SJSA1 (cell line): ENCODE measurements at places on chromosomes 6 and 20.
A peak's percentile ranks its signal among the peaks of the same experiment; 100 is the strongest.

DNA sequence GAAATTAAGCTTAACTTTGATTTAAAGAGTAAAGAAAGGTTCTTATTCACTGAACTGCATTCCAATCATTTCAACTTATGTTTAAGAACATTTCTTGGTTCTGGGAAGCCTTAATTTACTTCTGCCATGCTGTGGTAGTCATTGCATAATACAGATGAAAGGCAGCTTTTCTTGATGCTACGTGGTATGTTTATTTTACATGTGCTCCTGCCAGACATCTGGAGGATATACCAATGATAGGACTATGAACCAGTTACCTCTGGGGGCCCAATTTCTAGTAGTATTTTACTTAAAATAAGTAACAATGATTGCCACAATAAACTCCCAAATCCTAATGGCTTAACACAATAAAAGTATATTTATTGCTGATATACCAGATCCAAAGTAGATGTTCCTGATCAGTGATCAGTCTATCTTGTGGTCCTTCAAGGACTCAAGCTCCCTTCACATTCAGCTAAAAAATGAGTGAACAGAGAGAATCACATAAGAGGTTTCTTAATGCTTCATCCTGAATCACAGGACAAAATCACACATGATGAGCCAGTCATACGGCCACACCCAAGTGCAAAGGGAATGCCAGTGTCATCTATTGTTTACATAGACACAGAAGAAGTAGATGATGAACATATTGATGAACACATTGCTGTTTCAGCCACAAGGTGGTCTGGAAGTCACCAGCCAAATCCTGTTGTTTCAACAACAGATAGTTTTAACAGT is 56.5 kb upstream of the CCN2 start:
- DNase-seq, result no peak

DNA sequence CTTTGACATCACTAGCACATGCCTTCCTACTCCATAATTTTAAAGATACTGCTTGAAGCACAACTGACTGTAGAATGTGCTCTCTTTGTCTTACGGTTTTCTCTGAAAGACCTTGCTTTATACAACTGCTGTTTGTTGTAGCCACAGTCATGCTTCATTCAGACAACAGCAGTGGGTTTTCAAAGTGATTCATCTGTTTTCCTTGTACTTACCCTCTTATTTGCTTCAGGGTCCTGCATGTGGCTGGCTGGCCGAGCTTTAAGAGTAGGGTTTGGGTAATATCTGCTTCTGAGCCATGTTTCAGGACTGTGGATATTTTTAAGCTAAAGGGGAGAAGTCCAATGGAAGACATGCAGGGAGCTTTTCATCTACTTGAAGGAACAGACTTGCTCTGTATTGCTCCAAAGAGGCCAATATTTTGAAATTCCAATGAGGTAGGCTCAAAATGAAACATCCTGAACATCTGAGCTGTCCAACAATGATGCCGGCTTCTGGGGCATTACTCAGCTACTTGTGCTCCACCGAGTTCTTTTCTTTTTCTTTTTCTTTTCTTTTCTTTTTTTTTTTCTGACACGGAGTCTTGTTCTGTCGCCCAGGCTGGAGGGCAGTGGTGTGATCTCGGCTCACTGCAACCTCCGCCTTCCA is 160.2 kb upstream of the SGK1 start:
- DNase-seq, result peak; percentile 23

DNA sequence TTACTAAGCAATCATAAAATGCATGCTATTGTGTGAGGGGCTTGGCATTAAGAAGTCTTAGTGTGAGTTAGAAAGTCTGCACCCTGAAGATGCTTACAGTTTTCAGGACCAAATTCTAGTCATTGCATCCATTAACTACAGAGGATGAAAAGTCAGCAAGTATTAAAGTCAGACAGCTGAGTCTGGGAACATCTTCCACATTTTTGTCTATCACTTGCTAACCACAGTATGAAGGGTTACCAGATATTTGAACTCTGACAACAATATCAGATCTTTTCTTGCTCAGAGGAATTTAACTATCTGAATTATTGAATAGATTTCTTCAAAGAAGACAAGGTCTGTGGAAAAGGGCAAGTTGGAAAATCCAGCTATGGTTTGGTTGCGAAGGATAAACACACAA is 264.4 kb downstream of the BTBD9 start:
- no peak for DNase-seq

GRCh38 chr20:51418137-51418529 is 124.4 kb downstream of the NFATC2 start:
- no peak for DNase-seq

DNA sequence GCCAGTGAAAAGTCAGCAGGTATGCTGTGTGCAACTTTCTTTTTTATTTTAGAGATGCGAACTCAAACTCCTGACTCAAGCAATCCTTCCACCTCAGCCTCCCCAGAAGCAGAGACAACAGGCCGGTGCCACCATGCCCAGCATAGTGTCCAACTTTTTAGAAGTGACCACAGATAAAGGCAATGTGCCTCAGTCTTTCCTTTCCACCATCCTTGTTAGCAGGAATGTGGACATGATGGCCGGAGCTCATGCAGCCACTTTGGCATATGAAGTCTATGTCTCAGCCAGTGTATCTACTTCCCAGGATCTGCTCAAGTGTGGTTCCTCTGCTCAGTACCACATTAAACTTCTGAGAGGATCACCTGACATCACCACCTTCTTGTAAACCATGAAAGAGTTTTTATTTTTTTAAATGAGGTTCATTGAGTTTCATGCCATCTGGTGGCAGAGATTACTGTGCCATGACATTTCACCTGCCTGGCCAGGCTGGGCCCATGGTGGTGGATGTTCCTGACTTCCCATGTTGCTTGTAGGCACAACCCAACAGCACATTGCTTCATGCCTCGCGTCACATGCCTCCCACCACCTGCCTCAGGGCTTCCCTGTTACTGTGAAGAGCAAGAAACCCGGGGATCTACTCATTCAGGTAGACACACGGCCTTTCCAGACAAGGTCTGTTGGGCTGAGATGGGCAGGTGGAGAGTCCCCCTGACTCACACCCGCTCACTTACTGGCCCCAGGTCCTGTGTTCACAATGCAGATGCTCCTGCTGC is 216.5 kb downstream of the LY86 start:
- DNase-seq, result no peak

GRCh38 chr20:17834804-17835203 is 133.8 kb downstream of the SNX5 start:
- DNase-seq, result no peak

DNA sequence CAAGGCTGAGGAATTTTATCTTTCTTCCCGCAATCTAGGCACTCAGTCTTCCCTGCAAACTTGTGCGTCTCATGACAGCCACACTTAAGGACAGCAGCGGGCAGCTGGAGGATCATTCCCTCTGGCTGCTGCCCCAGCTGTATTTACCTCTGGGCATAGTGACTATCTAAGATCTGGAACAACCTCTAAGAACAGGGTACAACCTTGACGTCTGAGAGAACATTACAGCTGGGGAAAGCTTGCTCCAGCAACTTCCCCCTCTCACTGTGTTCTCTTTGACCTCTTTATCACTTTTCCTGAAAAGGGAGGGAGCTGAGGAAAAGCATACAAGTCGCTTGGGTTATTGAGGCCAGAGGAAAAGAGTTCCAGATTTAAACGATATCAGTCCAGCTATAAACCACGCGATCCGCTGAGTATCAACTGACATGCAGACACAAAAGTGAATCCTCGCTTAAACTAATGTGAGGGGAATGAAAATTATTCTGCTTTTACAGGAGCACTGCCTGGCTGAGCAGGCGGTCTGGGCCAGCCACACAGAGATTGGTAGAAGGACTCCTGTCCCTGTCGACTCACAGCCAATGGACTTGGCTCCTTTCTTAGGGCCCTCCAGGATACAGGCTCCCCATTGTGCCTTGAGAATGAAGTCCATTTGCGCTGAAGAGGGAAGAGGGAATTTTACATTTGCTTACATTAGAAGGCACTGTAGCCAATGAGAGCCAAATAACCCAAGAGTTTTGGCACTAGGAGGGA is 153.3 kb downstream of the QRSL1 start:
- DNase-seq, result no peak

- no peak for DNase-seq
Measured at GRCh38 chr6:111707773-111708172, 102.1 kb upstream of the TRAF3IP2 start.

GRCh38 chr20:55437798-55438415 is 567.4 kb downstream of the CBLN4 start:
- no peak for DNase-seq

DNA sequence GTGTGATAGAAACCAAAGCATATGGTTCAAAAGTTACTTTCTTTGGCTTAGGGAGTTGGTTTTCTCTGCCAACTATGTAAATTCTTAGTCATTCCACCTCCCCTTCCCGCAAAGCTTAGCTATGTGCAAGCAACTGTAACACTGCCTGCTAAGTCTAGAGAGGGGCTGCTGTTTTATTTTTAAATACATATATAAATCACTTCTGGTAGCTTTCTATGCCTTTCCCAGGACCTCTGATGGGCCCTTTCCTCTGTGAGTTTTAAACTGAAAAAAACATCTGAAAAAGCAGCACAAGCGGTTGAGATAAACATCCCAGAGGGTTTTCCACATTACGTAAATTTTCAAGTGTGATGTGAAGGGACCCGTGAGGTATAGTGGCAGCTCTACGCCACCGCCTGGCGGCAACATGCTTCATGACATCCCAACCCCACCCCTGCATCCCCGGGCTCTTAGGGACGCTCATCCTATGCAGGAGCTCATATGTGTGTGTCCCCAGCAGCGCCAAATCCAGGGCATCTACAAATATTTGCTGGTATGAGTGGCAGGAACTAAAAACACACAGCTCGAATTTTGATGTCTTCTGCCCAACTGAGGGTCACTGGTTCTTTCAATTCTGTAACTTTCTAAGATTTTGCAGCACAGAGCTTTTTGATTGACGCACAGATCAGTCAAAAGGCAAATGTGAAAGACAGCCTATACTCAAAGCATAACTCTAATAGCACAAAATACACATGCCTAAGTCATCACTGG is 12.7 kb downstream of the SAYSD1 start:
- no peak for DNase-seq

GRCh38 chr20:62638679-62639406 is 3.5 kb upstream of the SLCO4A1 start:
- no peak for DNase-seq

DNA sequence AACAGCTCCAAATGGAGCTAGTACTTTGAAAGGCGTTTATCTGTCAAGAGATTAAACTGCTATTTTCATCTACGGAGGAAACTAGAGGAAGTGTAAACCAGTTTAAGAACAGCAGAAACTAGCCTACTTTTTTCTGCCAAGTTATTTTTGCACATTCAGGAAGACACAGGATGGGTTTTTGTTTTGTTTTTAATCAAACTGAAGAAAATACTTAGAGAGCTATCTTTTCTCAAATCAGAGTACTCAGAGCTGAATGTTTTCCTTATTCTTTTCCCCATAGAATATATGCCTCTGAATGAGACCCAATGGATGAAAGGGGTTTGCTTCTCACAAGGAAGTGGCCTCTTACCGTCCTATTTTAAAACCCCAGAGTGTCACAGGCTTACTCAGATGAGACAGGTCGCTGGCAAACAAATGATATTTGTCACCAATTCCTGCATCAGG is 538.5 kb downstream of the CD83 start:
- DNase-seq, result no peak

GRCh38 chr20:32164984-32165735 is 42.4 kb downstream of the PLAGL2 start:
- DNase-seq, result no peak

GRCh38 chr20:19701429-19701828 is 56.6 kb upstream of the RIN2 start:
- no peak for DNase-seq

DNA sequence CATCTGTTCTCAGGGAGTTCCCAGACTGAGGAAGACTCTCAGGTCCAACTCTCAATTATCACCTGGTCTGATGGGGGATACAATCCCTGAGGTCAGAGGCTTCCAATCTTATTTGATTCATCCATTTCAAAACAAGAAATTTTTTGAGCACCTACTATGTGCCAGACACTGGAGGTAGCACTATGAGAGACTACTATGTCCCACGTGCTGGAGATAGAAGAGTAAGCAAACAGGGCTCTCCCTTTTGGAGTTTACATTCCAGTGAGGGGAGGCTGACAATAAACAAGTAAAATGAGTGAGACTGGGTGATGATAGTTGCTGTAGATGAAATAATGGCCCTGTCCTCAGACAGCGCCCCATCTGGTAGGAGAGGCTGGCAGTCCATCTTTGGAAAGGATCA is 16.5 kb downstream of the TMEM151B start:
- DNase-seq, result no peak
